ENCODE measurements at places on chromosomes 5 and 9.

DNA sequence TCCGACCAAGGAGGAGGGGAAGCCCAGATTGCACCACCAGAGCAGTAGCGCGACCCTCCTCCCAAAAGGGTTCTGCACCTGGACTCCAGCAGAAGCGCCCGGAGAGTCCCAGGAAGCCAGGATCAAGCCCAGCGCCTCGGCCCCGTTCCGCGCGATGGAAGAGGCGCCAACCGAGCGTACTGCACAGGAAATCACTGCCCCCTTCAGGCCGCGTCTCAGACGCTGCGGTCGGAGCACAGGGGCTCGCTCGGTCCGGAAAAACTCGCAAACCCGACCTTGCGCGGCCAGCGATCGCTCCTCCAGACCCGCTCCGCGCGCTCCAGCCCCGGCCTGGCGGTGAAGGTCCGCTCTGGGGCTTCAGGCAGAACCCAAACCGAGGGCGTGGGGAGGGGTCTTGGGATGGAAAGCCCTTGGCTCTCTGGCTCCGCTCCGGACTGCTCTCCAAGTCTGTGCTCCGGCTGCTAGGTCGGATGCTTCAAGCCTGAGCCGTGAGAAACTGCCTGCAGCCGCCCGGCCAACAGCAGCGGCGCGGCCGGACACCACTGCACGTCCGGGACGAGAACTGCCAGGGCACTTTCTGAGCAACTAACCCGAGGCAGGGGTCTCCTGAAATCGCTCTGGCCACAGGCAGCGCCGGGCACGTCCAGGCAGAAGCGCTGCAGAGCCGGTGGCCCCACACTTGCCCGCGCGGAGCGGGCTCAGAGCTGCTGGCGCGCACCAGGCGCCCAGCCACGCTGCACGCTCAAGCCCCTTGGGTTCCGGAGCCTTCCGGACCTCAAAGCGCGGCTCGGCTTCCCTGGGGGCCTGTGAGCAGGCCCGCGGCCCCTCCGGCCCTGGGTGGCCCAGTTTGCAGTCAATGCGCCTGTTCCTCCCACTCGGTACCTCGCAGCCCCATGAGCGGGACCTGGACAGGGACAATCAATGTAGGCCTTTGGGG lies 1.3 kb downstream of the GABBR2 start:
- DNase-seq = no peak

DNA sequence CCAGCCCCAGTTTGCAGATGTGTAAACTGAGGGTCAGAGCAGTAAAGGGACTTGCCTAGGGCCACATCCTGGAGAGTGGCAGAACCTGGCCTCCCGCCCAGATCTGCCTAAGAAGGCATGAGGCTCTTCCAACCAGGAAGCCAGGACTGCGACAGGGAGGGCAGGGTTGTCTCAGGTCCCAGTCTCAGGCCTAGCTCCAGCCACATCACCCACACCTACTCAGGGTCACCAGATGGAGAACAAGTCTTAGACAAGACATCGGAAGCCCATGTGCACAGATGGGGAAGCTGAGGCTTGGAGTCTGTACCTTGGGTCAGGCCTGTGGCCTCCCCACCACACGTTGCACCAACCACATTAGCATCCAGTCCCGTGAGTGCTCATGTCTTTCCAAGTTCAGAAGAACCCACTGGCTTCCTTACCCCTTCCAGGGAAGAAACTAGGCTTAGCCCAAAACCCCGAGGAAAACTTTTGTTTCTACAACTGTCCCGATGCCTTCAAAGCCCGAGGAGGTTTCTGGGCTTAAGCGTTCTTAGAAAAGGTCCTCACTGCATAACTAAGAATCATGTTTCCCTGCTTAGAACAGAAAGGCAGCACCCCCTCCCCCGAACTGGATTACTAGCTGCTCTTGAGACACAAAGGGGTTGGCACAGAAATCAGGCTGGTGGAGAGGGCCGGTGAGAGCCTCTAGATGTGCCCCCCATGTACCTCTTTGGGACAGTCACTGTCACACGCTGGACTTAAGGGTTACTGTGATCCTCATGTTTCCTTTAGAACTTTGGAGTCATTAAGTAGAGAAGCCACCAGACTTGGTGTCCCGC lies 2.2 kb downstream of the FAM78A start:
- no peak for DNase-seq

GRCh38 chr9:113187929-113188595 lies 33.0 kb downstream of the FKBP15 start:
- DNase-seq = no peak

DNA sequence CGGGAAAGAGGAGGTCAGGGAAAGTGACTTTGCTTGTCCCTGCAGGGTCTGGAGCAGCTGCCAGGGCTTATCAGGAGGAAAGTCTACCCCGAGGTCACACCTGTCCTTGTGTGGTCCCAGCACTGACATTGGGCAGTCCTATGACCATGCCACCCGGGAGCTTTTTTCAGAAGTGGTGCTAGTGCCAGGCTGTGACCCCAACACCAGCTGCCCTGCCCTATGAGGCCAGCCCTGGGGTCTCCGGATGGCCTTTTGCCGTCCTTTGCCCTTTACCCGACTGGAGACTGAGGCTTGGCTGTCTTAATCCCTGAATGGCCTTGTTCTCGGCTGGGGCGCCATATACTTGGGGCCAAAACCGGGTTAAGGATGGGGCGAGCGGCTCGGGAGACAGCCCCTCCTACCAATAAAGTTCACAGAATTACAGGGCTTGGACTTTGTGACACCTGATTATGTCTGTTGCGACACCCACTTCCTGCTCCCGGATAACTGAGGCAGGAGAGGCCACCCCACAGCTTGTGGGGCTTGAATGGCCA lies 22.2 kb upstream of the SLC9A3 start:
- no peak for DNase-seq

DNA sequence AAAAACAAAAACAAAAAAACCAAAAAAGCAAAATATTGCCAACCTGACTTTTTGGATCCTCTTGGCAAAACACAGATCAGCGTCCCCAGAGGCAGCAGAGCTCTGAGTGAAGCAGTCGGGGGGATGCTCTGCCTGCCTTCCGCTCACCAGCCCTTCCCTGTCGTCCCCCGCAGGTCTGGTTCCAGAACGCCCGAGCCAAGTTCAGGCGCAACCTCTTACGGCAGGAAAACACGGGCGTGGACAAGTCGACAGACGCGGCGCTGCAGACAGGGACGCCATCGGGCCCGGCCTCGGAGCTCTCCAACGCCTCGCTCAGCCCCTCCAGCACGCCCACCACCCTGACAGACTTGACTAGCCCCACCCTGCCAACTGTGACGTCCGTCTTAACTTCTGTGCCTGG lies 20.7 kb downstream of the LHX2 start:
- DNase-seq = no peak

DNA sequence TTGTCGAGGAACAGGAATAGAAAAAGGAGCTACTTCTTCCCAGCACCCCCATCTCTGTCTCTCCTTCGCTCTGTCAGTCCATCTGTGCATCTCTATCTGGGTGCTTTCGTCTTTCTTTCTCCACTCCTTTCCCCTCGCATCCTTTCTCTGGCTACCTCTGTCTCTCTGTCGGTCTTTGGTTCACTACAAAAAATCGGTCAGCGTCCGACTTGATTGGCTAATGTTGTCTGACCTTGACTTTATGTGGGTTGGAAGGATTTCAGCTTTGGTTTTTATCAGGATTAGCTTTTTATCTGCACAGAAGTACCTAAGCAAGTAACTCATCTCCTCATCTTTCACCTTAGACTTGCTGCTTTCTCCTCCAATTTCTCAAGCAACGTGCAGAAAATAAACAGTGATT lies 575.2 kb upstream of the ZNF462 start:
- DNase-seq = peak; percentile 47

- no peak for DNase-seq
Observed at GRCh38 chr5:10586008-10586407, 22.1 kb downstream of the ANKRD33B start.

- DNase-seq = no peak
Observed at GRCh38 chr5:11547730-11548129, 356.5 kb downstream of the CTNND2 start.

GRCh38 chr9:75376680-75377254 lies 288.5 kb downstream of the OSTF1 start:
- no peak for DNase-seq

DNA sequence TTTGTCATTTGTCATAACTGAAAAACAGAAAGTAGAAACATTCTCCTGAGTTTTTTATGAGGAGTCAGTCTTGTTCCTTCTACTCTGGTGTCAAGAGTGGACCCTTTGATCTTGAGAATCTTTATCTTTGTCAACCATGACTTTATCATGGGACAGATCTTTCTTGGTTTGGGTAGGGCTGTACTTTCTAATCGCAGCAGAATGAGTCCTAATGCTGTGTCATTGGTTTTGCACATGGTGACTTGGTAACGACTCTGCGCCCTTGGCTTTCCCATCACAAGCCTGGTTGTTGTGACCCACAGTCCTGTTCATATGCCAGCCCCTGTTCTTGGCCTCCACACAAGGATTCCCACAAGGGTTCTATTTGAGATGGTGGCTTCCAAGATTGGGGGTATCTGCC lies 45.6 kb downstream of the AOPEP start:
- peak; percentile 62 for DNase-seq

GRCh38 chr5:15762668-15763067 lies 262.7 kb downstream of the FBXL7 start:
- DNase-seq = no peak

DNA sequence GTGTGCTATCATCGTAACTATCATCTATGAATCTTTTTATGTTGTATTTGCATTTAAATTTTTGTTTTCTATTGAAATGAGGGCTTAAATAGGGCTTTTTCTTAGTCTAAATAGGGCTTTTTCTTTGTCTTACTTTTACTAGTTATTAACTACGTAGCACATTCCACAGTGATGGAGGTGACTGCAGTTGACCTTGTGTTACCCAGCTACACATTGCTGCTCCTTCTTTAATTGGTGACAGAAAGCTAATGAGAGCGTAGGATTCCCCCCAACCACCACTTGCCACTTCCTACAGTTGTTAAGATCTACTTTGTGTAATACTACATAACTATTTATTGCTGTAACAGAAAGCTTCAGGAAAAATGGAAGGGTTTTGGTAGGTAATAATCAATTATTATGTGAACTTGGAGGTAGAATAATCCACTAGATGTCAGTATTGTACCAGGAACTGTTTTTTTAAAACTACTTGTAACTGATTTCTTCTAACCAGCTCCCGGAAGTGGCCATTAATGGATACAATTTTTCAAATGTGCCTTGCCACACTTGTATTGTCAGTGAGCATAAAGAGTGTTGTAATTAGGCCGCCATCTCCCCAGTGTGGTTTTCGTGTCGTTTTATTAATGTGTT lies 18.0 kb downstream of the MTRR start:
- DNase-seq = peak; percentile 71

- no peak for DNase-seq
Observed at GRCh38 chr9:70995511-70995910, 125.9 kb downstream of the TRPM3 start.

GRCh38 chr9:134867917-134868750 lies 12.5 kb upstream of the FCN2 start:
- DNase-seq = no peak

DNA sequence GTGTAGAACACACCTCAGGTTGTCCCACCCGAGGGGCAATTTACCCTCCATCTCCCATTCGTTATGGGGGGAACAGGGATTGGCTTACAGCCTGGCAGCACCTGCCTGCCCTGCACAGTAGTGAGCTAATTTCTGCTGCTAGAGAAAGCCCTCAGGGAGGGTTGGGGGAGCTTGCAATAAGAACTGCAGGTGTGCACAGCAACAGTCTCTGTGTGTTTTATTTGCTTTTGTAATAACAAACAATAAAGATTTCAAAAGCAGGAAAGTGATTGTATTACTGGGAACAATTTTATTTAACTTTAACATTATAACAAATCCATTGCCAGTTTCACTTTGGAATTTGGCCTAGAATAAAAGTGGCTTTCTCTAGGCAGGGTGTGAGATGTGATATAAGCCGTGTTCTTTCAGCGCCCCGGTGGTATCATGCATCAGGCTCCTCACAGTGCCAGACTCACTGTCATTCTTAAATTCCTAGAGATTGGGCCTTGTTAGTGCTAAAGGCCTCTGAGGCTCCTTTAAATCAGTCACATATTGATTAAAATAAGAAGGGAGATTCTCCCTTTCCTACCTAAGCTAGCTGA lies 81.1 kb downstream of the RMI1 start:
- no peak for DNase-seq

GRCh38 chr5:3266861-3267260 lies 328.8 kb upstream of the IRX1 start:
- DNase-seq = no peak

- no peak for DNase-seq
Observed at GRCh38 chr5:142849880-142850279, 79.7 kb downstream of the ARHGAP26 start.
